ENCODE measurements at places on chromosomes 6 and 20. TPM values are rescaled to one million over a fixed set of nuclear protein-coding genes. Genes with fewer than 3 reads are reported as not detected.

DNA sequence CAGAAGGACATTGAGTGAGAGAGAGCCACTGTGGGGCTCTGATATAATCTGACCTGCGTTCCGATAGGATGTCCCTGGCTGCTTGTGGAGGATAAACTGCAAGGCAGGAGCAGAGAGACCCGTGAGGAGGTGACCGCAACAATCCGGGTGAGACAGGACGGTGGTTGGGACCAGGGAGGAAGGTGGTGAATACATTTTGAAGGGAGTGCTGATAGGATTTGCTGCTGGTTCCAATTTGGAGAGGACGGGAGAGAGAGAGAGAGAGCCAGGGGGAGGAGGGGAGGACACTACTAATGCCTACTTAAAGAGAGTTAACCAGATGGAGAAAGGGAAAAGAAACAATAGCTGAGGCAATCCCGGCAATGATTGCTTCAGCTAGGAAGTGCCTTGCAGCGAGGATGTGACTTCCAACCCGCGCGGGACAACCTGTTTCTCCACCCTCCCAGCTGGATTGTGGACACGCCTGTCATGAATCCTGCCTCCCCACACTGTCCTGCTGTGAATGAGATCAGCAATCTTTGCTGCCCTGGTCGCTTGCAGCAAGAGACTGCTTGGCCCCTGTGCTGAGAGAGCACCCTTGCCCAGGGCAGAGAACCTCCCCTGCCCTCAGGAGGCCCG lies 199.0 kb upstream of the KCNG1 start:
- DNase-seq, result peak; percentile 54

GRCh38 chr6:80126657-80127345 lies 20.3 kb downstream of the BCKDHB start:
- DNase-seq, result no peak

DNA sequence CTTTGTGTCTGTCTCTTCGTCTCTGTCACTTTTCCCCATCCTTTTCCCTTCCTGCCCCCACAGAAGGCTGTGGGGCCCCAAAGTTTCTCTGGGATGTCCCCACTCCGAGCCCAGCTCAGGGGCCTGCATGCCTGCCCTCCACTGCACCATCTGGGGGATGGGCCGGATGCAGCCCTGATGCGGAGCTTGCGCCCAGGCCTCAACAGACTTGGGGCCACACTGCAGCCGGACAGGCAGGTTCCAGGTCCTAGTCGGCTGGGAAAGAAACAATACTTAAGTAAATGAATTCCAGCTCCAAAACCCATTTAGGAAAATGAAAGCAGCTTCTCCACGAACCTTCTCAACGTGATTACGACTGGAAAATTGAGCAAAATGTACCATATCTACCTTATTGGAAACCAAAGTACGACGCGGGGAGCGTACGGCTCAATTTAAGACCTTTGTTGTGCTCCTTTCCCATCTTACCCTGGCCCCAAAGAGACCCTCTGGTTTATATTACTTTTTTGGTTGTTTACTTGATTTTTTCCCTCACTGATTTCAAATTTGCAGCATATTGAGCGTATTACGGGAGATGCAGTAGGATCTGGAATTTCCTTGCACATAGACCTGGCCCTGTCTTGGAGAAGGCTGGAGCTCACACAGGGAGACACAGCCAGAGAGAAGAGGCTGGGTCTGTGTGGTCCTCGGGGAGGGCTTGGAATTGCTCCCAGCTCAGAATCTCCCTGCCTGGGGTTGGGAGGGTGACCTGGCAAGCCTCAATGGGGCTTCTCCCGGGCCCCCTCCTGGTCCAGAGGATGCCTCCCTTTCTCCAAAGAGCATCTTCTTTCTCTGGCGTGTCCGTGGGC lies 8.0 kb downstream of the FOXC1 start:
- no peak for DNase-seq

DNA sequence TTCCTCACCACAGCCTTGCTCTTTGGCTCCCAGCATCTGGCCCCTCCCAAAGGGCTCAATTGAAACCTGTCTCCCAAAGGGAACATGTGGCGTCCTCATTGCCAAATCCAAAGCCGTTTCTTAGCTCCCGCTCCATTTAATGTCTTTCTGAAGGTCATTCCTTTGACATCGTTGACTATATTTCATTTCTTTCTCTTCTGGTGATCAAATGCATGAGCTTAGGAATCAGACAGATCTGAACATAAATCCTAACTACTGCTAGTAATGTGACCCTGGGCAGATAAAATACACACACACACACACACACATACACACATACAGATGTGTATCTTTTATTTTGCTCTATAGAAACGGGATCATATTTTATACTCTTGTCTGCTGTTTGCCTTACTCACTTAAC lies 964.7 kb upstream of the FLRT3 start:
- DNase-seq, result no peak

- no peak for DNase-seq
Measured at GRCh38 chr6:145155873-145156782, 579.2 kb downstream of the EPM2A start.

GRCh38 chr20:63742381-63743024 lies 2.9 kb downstream of the SLC2A4RG start:
- DNase-seq, result no peak

GNAS-AS1 gene
- total RNA-seq, result 6.7 TPM

DNA sequence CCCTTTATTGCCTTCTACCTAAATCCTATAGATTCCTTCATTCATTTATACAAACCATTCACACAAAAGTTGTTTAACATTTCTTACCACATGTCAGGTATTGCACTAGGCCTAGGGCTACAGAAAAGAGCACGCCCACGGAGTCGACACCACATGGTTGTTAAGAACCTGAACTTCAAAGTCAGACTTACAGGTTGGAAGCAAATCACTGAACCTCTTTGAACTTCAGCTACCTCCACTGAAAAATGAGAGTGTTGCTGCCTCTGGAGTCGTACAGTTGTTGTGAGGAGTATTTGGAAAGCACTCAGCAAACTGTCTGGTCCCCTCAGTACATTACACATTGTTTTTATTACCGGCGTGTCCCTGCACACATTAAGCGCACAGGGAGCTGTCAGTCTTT lies 3.3 kb upstream of the SLPI start:
- no peak for DNase-seq

RSPO4 gene
- not detected for total RNA-seq

GPLD1 gene
- 0.63 TPM for total RNA-seq

ELOVL4 gene
- total RNA-seq, result 7.9 TPM

Measured in A673 (cell line).